ENCODE measurements at places on chromosomes 5 and 9.
A peak's percentile ranks its signal among the peaks of the same experiment; 100 is the strongest.

DNA sequence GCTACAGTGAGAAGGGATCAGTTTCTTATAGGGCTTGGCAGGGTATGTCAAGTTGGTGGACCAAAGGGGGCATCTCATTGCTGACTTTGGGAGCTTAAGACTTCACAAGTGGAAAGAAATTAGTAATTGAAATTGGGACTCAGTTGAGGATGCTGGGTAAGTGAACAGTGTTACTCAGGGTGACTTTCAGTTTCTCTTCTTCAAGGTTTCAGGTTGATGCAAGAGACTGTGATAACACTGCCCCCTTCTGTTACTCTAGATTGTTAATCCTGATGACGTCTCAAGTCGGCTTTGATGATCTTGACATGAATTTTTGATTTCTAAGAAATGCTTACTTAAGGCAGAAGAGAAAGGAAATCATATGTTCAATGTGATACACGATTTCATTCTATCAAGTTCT, 21.3 kb downstream of the KCTD16 start:
- DNase-seq: peak; percentile 81

DNA sequence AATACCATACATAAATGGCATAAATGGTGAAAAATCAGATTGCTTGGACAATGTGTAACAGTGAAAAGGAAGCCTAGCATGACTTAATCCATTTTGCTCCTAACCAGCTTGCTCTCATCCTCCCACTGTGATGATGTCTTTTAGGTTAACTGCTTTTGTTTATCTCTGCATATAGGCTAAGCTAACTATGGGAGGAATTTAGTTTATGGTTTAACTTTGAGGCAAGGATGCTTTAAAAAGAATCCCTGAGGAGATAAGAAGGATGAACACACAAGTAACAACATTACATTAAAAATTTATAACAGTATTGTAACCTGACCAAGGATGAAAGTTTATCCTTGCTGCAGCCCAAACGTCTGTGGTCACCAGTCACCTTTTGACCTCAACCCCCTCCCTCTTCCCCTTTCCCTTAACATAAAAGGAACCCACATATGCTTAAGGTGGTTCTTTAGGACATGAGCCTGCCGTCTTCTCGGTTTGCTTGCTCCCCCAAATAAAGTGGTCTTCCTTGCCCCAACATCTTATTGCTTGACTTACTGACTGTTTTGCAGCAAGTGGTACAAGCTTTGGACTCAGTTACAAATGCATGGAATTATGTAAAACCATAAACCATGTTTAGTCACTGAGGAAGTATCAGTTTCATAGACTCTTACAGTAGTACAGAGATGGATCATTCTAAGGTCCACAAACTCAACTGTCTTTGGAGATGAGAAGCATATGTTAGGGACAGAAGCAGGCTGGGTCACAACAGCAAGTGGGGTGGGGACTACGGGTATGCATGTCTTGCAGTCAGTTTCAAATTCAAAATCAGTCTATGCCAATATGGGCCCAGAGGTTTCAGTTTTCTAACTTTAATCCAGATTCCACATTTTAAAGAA, 31.3 kb downstream of the AGXT2 start:
- no peak for DNase-seq

DNA sequence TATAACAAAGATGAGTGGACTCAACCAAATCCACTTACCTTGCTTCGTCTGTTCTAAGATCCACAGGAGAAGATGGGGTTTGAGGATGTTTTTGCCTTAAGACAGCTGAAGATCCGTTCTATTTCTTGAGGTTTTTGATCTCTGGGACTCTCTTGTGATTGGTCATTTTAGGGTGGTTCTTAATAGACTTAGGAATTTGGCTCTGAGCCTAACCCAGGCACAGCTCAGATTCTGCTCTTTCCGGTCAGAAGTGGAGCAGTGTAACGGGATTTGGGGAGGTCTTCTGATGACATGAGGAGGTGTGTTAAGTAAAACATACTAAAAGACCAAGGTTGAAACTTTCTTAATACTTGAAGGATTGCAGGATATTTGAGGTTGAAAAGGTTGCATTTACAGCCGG, 166.9 kb downstream of the DMRT2 start:
- no peak for DNase-seq

- DNase-seq: peak; percentile 71
Observed at GRCh38 chr5:73160239-73160671, 12.7 kb upstream of the TMEM174 start.

Measured in NB4 (cell line).